ENCODE measurements at places on chromosomes 7 and 10. TPM values are rescaled to one million over a fixed set of nuclear protein-coding genes. Genes with fewer than 3 reads are reported as not detected.
A peak's percentile ranks its signal among the peaks of the same experiment; 100 is the strongest.

DNA sequence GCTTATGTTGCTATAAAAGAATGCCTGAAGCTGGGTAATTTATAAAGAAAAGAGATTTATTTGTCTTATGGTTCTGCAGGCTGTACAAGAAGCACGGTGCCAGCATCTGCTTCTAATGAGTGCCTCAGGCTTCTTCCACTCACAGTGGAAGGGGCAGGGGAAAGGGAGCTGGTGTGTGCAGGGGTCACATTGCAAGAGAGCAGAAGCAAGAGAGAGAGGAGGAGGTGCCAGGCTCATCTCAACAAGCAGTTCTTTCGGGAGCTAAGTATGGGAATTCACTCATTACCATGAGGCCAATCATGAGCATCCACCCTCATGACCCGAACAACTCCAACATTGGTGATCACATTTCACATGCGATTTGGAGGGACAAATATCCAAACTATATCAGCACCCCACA lies 17.2 kb upstream of the SLK start:
- H3K36me3 ChIP-seq: no peaks in the 10 kb centered on the region
- DNase-seq: no peak
- peaks cover 7% of the 10 kb centered on the region for H3K4me1 ChIP-seq

DNA sequence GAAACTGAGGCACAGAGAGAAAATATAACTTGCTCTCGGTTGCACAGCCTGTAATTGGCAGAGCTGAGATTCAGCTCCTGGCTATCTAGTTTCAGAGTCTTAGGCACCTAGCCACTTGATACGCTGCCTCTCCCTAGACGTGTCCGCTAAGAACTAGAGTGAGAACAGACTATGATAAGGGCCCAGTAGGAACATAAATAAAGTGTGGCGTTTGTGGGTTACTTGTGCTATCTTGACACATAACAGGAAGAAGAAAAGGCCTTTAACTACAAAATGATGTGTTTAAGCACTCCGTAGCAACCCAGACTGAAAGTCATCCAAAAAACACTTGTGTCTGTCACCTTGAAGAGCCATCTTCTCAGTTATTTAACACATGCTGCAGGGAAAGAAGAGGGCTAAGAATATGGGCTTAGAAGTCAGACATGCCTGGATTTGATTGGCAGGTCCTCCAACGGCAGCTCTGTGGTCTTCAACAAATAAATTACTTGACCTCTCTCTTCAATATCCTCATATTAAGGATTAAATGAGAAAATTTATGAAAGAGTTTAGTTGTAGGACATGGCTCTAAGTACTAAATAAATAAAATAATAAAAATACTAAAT lies 96.2 kb downstream of the SGMS1 start:
- no peak for DNase-seq
- H3K27me3 ChIP-seq: no peaks in the 10 kb centered on the region
- peaks cover 14% of the 10 kb centered on the region for H3K36me3 ChIP-seq
- no peak overlapping the region for H3K4me3 ChIP-seq

DNA sequence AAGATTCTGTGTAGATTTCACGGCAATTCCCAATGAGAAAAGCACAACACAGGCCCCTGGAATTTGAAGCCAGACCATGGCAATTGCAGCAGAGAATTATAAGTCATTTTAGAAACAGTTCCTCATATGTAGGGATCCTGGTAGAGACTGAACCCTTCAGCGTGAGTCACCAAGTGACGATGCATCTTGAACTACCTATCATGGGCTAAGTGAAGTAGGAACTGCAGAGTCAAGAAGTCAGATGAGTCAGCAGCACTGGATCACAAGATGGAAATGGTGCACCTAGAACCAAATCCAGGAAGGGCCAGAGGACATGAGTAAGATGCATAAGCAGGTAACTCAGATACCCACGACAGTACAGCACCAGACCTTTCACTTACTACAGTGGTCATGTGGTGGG lies 140.0 kb upstream of the TPK1 start:
- DNase-seq: peak; percentile 4
- H3K36me3 ChIP-seq: no peaks in the 10 kb centered on the region
- H3K4me3 ChIP-seq: no peak overlapping the region
- no peaks in the 10 kb centered on the region for H3K4me1 ChIP-seq
- H3K27ac ChIP-seq: no peak overlapping the region
- H3K27me3 ChIP-seq: peaks cover 5% of the 10 kb centered on the region

The FANK1 gene
- total RNA-seq: 0.38 TPM

The PRSS37 gene
- total RNA-seq: not detected

DNA sequence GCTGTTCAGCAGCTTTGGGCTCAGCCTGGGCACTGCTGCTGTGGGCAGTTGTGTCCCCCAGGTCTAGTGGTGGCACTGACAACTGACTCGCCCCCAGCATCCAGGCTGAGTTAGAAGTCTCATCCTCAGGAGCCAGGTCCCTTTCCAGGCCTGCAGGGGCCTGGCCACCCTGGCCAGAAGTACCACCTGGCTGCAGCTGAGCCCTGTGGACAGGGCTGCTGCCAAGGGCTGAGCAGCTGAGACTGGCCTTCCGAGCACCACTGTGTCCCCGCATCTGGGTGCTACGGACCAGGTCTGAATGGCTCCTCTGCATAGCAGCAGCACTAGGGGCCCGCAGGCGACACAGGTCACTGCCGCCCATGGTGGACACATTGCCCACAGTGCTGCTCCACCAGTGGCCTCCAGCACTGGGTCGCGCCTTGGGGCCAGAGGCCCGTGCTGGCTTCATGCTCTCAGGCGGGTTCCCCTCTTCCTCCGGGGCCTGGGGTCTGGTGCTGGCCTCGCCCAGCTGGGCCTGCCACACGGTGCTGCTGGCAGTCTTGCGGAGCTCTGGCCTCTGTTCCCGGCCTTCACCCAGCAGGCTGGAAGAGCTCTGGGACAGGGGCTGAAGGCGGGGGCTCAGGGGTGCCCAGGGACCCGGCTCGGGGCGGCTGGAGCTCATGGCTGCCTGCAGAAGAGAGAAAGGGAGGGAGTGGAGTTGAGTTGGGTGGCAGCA lies 6.2 kb downstream of the GPRIN2 start:
- DNase-seq: peak; percentile 4
- no peaks in the 10 kb centered on the region for H3K36me3 ChIP-seq
- no peak overlapping the region for H3K4me3 ChIP-seq
- H3K27me3 ChIP-seq: no peaks in the 10 kb centered on the region

The CALY gene
- total RNA-seq: not detected

GRCh38 chr10:78045237-78045636 lies 11.6 kb downstream of the RPS24 start:
- peaks cover 23% of the 10 kb centered on the region for H3K36me3 ChIP-seq
- H3K27ac ChIP-seq: no peak overlapping the region
- H3K4me3 ChIP-seq: no peak overlapping the region
- DNase-seq: peak; percentile 62
- no peaks in the 10 kb centered on the region for H3K27me3 ChIP-seq

- H3K4me3 ChIP-seq: no peak overlapping the region
- no peak overlapping the region for H3K27ac ChIP-seq
- no peaks in the 10 kb centered on the region for H3K4me1 ChIP-seq
- no peak for DNase-seq
- peaks cover 29% of the 10 kb centered on the region for H3K36me3 ChIP-seq
These were observed 123.1 kb downstream of the NSUN6 start for GRCh38 chr10:18528292-18528691.

GRCh38 chr7:27171325-27171636 lies 2.8 kb downstream of the HOXA10 start:
- peaks cover 31% of the 10 kb centered on the region for H3K4me1 ChIP-seq
- no peak overlapping the region for H3K4me3 ChIP-seq
- no peak overlapping the region for H3K27ac ChIP-seq
- H3K36me3 ChIP-seq: no peaks in the 10 kb centered on the region
- DNase-seq: peak; percentile 3
- peaks cover 71% of the 10 kb centered on the region for H3K27me3 ChIP-seq

The PRF1 gene
- total RNA-seq: 7.5 TPM

- DNase-seq: peak; percentile 94
- no peaks in the 10 kb centered on the region for H3K36me3 ChIP-seq
- peak overlapping the region; percentile 72 for H3K27ac ChIP-seq
These were observed 26.4 kb upstream of the GNA12 start for GRCh38 chr7:2870471-2870931.

The CHST15 gene
- total RNA-seq: 0.47 TPM

The DOCK1 gene
- 0.72 TPM for total RNA-seq

The SORCS1 gene
- not detected for total RNA-seq

- no peaks in the 10 kb centered on the region for H3K27me3 ChIP-seq
- no peak for DNase-seq
- H3K36me3 ChIP-seq: no peaks in the 10 kb centered on the region
- no peak overlapping the region for H3K4me3 ChIP-seq
These were observed 47.1 kb upstream of the PDCD4 start for GRCh38 chr10:110824660-110825059.

The COL13A1 gene
- total RNA-seq: not detected

The CYP2C8 gene
- total RNA-seq: not detected

GRCh38 chr10:42975558-42976340 lies 101.1 kb upstream of the RET start:
- no peak overlapping the region for H3K27ac ChIP-seq
- DNase-seq: no peak
- no peaks in the 10 kb centered on the region for H3K36me3 ChIP-seq
- no peaks in the 10 kb centered on the region for H3K4me1 ChIP-seq
- H3K4me3 ChIP-seq: no peak overlapping the region
- no peaks in the 10 kb centered on the region for H3K27me3 ChIP-seq

- no peak overlapping the region for H3K27ac ChIP-seq
- no peaks in the 10 kb centered on the region for H3K4me1 ChIP-seq
- no peaks in the 10 kb centered on the region for H3K36me3 ChIP-seq
- H3K4me3 ChIP-seq: no peak overlapping the region
- DNase-seq: no peak
These were observed 5.4 kb downstream of the FERD3L start for GRCh38 chr7:19139706-19140327.

GRCh38 chr10:47164800-47165128 lies 135.2 kb upstream of the GDF10 start:
- no peak for DNase-seq
- no peaks in the 10 kb centered on the region for H3K36me3 ChIP-seq
- H3K27me3 ChIP-seq: no peaks in the 10 kb centered on the region
- H3K4me3 ChIP-seq: no peak overlapping the region
- H3K27ac ChIP-seq: no peak overlapping the region
- H3K4me1 ChIP-seq: peaks cover 24% of the 10 kb centered on the region

DNA sequence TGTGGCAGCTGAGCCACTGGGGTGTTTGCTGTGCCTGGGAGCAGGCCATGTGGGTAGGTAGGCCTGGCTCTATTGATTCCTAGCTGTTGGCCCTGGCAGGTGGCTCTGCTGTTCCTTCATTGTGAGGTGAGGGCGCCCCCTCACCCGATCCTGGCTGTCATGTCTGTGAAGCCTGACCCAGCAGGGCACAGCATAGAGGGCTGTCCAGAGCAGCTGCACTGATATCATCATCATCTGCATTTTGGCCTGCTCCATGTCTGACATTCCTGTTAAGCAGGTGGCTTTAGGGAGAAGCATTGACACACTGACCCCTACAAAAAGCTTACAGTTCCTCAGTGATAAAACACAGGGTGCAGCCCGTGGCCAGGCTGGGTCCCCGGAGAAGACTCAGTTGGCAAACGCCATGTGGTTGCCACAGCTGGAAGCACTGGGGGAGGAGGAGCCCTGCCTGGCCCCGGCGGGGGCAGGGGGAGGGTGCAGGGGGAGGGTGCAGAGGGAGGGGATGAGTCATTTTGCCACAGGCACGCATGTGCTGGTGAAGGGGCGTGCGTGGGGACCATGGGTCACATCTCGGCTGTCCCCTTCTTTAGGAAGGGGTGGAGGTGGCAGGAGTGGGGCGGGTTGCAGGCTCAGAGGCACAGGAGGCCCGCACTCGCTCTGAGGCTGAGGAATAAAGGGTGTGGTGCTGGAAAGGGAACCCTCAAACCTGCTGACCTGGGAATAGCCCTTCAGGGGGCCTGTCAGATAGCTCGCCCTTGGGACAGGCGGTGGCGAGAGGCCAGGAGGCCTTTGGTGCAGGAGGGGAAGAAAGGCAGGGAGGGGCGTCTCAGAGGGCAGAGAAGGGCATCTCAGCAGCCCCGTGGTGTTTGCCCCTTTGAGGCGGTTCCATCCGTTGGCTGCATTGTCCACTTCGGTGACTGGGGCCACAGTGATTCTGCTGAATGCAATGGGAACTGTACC lies 31.6 kb downstream of the IKZF1 start:
- H3K4me3 ChIP-seq: no peak overlapping the region
- peak; percentile 91 for DNase-seq
- H3K36me3 ChIP-seq: peaks cover 53% of the 10 kb centered on the region

DNA sequence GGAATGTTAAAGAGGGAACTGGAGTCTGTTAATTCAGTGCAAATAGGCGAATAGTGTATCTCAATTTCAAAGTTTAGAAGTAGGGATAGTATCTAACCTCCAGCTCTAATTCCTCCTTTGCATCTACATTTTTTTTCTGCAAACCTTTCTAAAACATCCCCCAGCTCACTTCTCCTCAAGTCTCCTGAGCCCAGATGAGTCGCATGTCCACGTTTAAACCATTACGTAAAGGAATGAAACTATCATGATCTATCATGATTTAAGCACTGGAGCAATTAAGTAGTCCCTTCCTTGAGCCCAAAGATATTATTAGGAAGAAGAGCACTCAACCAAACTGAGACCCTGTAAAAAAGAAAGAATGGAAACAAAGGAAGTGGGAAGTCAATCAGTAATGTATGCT lies 29.9 kb downstream of the GPR22 start:
- no peak overlapping the region for H3K4me3 ChIP-seq
- no peaks in the 10 kb centered on the region for H3K27me3 ChIP-seq
- H3K36me3 ChIP-seq: peaks cover 21% of the 10 kb centered on the region
- no peak overlapping the region for H3K27ac ChIP-seq
- peaks cover 17% of the 10 kb centered on the region for H3K4me1 ChIP-seq
- DNase-seq: no peak

DNA sequence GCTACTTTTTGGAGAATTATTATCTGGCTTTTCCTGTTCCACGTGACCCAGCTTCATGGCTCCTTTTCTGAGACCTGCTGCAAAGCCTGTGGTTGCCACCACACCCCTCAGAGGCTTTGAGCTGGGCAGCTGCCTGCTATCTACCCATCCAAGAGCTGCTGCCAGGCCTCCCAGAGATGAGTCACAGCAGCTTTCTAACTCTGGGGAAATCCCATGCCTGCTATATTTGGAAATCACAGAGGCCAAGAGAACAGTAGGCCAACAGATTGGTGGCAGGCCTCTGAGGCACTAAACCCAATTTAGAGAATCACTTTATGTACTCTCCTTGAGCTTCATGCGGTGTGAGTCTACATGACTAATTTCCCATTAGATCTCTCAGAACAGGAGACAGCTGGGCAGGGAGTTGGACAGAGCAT lies 35.2 kb downstream of the SGCE start:
- no peaks in the 10 kb centered on the region for H3K36me3 ChIP-seq
- peak; percentile 72 for DNase-seq
- peaks cover 11% of the 10 kb centered on the region for H3K4me1 ChIP-seq
- H3K27ac ChIP-seq: no peak overlapping the region

The PEX1 gene
- 13.2 TPM for total RNA-seq

The SLC18A3 gene
- total RNA-seq: not detected
